ENCODE measurements at places on chromosomes 1 and 21.

DNA sequence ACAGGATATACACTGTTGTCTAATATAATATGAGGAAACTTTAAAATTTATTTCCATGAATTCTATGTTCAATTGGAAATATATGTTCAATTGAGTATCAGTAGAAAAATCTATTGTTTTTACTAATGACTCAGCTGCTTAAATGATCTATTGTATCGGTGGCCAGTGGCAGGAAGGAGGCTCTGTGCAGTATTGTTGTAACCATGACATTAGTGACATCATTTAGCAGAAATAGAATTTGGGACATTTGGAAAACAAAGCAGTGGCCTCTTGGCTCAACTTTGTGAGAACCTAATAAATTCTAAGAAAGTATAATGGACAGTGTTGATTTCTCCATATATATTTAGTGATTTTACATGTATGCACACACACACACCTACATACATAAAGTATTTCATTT lies 257.4 kb downstream of the PDE4B start:
- DNase-seq = no peak

- no peak for DNase-seq
Measured at GRCh38 chr1:97943354-97943753, 22.5 kb upstream of the DPYD start.

GRCh38 chr1:222243902-222244301 lies 304.0 kb downstream of the HHIPL2 start:
- no peak for DNase-seq

DNA sequence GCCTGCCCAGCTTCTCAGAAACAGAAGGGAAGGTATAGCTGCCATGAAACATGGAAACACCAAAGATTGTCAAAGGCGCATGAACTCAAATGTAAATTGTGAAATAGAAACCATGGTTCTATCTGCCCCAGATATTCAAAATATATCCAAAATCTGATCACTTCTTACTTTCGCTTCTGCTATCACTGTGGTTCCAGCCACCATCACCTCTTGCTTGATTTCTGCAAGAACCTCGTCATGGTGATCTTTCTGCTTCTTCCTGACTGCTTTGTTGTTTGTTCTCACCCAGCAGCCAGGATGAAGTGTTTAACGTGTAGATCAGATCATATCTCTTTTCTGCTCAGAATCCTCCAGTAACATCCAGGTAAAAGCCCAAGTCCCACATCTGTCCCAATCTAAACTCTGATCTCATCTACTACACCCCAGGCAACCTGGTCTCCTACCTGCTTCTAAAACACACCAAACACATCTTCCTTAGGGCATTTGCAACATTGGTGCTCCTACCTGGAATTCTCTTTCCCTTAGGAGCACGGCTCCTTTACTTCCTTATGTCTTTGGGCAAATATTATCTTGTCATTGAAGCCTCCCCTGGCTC lies 10.5 kb upstream of the LMO4 start:
- DNase-seq = no peak

GRCh38 chr1:200982071-200982945 lies 41.2 kb downstream of the KIF21B start:
- no peak for DNase-seq

DNA sequence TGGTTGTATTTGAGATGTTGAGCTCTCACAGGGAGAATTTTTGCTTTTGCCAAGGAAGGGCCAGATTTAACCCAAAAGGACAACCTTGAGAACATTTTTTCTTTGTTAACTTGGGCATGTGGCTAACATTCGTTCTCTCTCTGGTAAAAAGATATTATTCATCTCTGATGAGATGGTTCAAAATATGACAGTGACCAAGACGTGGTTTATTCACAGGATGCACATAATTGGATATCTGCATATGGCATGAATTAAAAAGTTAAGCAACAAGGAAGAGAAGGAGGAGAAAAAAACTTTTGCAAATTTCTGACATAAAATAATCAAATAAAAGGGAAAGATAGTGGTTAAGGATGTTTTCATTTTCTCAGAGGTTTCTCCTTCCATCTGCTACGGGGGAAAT lies 43.1 kb upstream of the BCL10 start:
- no peak for DNase-seq

DNA sequence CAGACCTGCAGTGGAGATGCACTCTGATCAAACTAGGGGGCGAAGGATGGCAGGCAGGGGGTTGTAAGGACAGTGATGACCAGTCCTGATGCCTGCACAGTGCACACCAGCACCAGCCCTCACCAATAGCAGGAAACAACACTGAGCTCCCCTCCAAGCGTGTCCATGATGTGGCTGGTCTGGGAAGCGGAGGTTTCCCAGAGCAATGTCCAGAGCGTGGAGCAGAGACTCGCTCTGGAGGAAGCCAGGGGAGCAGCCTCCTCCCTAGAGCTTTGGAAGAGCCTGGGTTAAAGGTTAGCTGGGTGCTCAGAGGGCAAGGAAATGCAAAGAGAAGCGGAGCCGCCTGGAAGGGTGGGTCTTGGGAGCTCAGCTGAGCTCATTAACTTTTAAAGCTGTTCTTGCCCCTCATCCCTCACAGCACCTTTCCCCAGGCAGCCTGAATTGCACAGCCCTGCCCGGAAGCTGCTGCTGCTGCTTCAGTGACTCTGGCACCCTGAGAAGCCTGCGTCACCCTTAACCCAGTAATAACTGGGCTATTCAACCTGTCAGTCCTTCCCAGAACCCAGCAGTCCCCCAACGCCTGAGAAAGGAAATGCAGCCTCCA lies 162.2 kb upstream of the RAB4A start:
- DNase-seq = no peak

GRCh38 chr1:184425449-184426277 lies 38.8 kb downstream of the C1orf21 start:
- DNase-seq = no peak

DNA sequence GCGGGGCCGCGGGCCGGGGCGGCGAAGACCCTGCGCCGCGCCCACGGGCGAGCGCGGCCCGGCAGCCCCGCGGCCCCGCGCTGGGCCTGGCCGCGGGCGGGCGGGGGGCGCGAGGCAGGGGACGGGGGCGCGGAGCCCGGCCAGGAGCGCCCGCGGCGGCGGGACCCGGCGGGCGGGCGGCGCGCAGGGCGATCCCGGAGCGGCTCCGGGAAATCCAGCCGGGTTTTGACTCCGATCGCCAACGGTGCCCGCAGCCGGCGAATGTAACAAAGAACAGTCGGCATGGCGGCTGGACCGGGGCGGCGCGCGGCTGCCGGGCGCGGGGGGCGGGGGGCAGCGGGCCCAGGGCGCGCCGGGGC lies 334 bp downstream of the PRDM15 start:
- DNase-seq = peak; percentile 26

- peak; percentile 77 for DNase-seq
Measured at GRCh38 chr1:201999625-202000238, 10.7 kb upstream of the ELF3 start.

- no peak for DNase-seq
Measured at GRCh38 chr21:16047904-16048303, 318.1 kb downstream of the USP25 start.

DNA sequence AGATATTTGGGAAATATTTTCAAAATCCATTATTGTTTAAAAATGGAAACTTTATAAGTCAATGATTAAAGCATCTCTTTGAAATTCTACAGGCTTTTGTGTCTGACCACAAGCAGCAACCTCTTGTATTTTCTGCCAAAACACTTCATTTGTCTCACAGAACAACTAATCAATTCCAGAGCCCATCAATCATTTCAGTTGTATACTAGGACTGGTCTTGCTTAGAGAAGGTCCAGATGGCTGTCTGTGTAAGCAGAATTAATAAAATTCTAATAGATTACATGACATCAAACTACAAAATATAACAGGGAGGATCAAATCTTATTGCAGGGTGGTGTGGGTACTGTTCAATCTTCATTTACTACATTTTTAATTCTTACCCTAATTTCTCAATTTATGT lies 76.4 kb downstream of the ACBD6 start:
- DNase-seq = no peak

DNA sequence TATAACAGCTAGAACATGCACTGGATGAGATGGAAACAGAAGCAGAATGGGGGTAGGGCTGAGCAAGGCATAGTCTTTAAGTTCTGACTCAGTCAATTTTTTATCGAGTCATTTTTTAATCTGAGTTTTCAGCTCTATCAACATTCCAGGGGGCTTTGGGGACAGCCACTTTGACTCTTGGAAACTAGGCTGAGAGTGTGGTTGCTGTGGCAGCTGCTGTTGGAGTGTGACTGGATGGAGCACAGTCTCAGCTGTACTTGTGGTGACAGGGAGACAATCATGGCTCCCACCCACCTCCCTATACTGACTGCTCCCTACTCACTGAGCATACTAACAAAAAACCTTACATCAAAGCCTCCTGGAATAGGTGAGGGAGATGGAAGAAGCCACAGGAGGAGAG lies 25.0 kb downstream of the GJA5 start:
- DNase-seq = no peak

DNA sequence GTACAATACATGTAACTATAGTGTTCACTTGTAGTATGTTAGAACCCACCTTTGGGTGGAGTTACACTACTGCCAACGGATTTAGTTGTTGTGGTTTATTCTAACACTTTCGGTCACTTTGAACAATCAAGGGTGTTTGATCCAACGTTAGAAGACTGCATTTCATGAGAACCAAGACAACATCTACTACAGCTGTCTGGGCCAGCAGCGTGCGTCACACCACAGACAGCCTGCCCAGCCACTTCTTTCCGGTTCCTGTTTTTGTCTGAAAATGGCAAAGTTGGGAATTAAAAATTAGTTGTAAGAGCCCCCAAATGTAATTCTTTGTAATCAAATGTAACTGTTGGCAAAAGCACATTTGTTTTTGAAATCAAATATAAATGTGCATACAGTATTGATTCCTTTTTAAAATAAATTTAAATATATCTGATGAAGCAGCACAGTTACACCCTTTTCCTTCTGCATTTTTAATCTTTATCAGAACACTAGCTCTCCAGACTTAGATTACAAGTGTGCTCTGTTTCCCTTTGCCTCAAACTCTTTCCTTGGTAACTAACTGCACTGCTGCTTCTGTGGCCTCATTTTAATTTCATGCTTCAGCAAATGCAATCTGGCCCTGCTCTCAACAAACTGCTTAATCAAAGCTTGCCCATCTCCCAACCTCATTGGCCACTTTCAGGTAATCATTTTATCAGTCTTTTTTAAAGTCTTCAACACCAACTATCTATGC lies 86.6 kb upstream of the DPH5 start:
- no peak for DNase-seq

- no peak for DNase-seq
Measured at GRCh38 chr1:235027862-235028250, 100.8 kb downstream of the TOMM20 start.

Data from DMS153 (cell line).